ENCODE measurements at places on chromosomes 2 and 18. TPM values are rescaled to one million over a fixed set of nuclear protein-coding genes. Genes with fewer than 3 reads are reported as not detected.

GRCh38 chr2:219461047-219461514 lies 26.4 kb downstream of the SPEG start:
- H3K27me3 ChIP-seq: no peaks in the 10 kb centered on the region
- no peak overlapping the region for H3K4me3 ChIP-seq
- no peaks in the 10 kb centered on the region for H3K36me3 ChIP-seq
- no peak for DNase-seq
- peaks cover 26% of the 10 kb centered on the region for H3K4me1 ChIP-seq
- peak overlapping the region; percentile 72 for H3K27ac ChIP-seq

GRCh38 chr2:170842785-170843184 lies 26.1 kb downstream of the GAD1 start:
- no peak overlapping the region for H3K4me3 ChIP-seq
- H3K27me3 ChIP-seq: no peaks in the 10 kb centered on the region
- no peaks in the 10 kb centered on the region for H3K36me3 ChIP-seq
- peaks cover 10% of the 10 kb centered on the region for H3K4me1 ChIP-seq

DNA sequence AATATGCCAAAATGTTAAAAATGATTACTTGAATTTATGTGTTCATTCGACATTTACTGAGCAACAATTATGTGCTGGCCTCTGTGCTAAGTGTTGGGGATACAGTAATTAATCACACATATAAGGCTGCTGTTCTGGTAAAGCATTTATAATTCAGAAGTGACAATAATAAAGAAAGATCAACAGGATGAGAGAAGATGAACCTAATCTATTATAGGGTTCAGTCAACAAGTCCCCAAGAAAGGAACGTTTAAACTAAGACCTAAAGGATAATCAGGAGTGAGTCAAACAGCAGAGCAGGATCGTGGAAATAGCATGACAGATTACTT lies 60.1 kb upstream of the COX7A2L start:
- no peak overlapping the region for H3K27ac ChIP-seq
- H3K4me3 ChIP-seq: no peak overlapping the region

- DNase-seq: no peak
- H3K4me1 ChIP-seq: no peaks in the 10 kb centered on the region
- H3K36me3 ChIP-seq: no peaks in the 10 kb centered on the region
- H3K27ac ChIP-seq: no peak overlapping the region
- H3K27me3 ChIP-seq: no peaks in the 10 kb centered on the region
- no peak overlapping the region for H3K4me3 ChIP-seq
Observed at GRCh38 chr2:67919490-67919889, 143.3 kb downstream of the C1D start.

DNA sequence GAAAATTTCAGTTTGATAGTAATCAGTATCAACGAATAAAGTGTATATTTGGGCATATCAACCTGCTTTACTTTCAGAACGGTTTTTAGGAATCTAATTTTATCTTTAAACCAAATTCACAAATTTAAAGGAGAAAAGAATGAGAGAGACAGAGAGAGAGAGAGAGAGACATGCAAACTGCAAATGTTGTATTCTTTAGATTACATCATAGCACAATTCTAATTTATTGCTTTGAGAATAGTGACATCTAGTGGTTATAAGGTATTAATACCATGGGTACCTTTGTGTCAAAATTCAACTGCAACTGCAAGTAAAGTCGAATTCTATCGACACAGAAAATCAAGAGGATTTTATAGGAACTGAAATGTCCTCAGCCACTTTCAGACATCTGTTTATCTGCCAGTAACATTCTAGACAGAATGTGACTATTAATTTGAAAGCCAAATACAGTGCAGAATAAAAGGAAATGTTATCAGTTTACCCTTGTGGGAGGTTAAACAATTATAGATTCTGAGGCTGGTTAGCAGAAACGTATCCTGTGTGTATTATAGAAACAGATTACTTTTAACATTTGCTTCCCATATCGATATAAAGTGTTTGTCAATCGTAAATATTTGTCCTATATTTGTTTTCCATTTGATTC lies 529.8 kb upstream of the VRK2 start:
- H3K36me3 ChIP-seq: no peaks in the 10 kb centered on the region
- H3K4me1 ChIP-seq: no peaks in the 10 kb centered on the region
- no peak overlapping the region for H3K4me3 ChIP-seq
- DNase-seq: no peak

DNA sequence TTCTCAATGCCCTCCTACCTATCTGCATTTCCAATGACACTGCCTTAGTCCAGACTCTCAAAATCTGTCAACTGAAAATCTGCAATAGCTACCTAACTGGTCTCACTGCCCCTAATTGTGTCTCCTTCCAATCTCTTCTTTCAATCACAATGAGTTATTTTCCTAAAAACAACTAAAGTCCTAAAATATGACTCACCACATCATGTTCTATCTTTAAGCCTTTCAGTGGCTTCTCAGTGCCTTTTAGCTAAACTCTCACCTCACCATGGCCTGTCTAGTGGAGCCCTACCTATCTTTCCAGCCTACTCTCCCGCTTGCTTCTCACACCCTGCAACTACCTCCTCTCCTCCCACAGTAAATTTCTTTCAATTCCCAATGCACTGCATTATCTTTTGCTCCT lies 220.9 kb upstream of the PKDCC start:
- no peak overlapping the region for H3K4me3 ChIP-seq
- no peak for DNase-seq
- no peak overlapping the region for H3K27ac ChIP-seq
- no peaks in the 10 kb centered on the region for H3K36me3 ChIP-seq

DNA sequence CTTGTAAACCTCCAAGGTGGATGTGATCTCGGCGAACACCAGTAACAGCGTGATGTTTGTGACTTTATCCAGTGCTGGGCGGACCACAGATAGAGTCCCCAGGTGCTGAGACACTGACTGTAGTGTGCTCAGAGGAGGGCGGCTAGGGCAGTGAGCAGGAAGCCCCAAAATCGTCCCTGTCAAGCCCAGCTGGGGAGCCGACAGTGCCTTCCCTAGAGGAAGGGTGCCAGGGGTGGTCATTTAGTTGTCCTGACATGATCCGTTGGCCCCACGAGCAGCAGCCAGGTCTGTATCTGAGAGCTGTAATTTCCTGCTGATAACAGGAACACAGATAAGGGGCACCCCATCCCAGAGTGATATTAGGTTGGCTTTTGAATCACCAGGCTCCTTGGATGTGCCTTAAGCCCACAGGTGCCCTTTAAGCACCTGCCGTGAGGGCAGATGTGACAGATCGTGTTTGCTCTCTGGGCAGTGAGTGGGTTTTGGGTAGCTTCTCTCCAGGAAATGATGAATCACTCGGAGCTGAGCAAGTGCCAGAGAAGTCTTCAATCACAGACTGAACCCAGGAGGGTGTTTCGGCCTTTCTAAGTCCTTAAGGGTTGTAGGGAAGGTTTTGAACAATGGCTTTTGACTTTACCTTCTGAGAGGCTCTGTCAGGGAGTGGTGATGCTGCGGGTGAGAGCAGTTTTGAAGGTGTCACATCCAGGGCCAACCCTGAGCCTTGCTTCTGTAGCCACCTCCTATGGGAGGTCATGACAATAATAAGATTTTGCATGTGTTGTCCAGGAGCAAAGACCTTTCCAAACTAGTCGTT lies 7.7 kb downstream of the LPIN1 start:
- H3K27me3 ChIP-seq: no peaks in the 10 kb centered on the region
- no peak overlapping the region for H3K4me3 ChIP-seq
- peak overlapping the region; percentile 65 for H3K27ac ChIP-seq
- H3K36me3 ChIP-seq: no peaks in the 10 kb centered on the region
- H3K4me1 ChIP-seq: peaks cover 37% of the 10 kb centered on the region

DNA sequence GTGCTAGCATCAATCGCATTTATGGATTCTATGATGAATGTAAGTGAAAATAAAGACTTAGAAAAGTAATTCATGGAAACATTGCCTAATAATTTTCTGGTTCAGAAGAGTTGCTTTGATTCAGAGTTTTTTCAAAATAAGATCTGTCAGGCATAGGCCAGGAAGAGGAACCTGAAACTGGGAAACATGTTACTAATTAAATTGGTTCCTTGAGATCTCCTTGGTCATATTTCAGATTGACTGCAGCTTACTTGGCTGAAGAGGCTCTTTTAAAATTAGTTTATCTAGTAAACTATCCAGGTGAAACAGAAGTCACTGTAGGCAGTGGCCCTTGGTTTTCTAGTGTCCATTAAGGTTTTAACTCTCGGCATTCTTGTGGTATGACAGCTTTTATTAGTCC lies 27.4 kb downstream of the PPP1CB start:
- no peaks in the 10 kb centered on the region for H3K36me3 ChIP-seq
- H3K27me3 ChIP-seq: no peaks in the 10 kb centered on the region
- no peaks in the 10 kb centered on the region for H3K4me1 ChIP-seq
- H3K4me3 ChIP-seq: no peak overlapping the region
- H3K27ac ChIP-seq: peak overlapping the region; percentile 22

GRCh38 chr18:42765302-42765701 lies 350.2 kb downstream of the RIT2 start:
- H3K27ac ChIP-seq: no peak overlapping the region
- DNase-seq: no peak
- H3K36me3 ChIP-seq: no peaks in the 10 kb centered on the region
- no peak overlapping the region for H3K4me3 ChIP-seq
- H3K27me3 ChIP-seq: no peaks in the 10 kb centered on the region
- H3K4me1 ChIP-seq: no peaks in the 10 kb centered on the region

GRCh38 chr18:68714366-68714711 lies 569 bp downstream of the TMX3 start:
- H3K4me1 ChIP-seq: peaks cover 8% of the 10 kb centered on the region
- H3K27ac ChIP-seq: peak overlapping the region; percentile 70
- H3K36me3 ChIP-seq: no peaks in the 10 kb centered on the region
- no peaks in the 10 kb centered on the region for H3K27me3 ChIP-seq
- DNase-seq: peak; percentile 37

DNA sequence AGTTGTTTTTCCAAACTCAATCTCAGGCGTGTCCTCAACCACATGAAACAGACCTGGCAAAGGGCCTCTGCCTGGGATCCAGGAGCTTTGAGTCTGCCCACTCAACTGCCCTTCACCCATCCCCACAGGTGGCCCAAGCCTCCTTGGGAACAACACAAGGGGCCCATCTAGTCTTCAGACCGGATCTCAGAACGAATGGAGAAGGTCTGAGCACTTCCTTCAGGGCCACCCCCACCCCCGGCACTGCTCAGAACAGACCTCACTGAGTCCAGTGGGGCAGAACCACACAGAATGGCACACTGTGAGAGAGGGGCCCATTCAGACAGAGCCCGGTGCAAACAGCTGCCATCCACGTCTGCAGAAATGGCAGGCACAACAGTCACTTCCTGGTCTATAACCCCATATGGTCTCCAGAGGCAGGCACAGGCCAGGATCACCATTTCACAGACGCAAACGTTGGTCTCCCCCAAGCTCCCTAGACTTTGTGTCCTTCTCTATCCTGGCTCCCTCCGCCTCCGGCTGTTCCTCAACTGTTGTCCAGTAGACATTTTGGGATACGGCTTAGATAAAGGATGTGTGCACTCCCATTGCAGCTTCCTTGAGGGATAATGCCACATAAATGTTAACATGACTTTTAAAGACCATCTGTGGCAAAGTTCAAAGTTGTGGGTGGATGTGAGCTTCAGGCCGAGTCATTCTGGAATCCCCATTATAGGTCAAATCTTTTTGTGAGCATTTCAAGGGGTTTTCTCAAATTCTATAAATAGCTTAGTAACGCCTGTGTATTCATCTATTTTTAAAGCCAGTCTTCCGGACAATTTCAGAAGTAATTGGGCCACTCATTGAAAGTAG lies 149.7 kb downstream of the SMAD7 start:
- no peaks in the 10 kb centered on the region for H3K27me3 ChIP-seq
- H3K4me3 ChIP-seq: no peak overlapping the region
- DNase-seq: peak; percentile 9

DNA sequence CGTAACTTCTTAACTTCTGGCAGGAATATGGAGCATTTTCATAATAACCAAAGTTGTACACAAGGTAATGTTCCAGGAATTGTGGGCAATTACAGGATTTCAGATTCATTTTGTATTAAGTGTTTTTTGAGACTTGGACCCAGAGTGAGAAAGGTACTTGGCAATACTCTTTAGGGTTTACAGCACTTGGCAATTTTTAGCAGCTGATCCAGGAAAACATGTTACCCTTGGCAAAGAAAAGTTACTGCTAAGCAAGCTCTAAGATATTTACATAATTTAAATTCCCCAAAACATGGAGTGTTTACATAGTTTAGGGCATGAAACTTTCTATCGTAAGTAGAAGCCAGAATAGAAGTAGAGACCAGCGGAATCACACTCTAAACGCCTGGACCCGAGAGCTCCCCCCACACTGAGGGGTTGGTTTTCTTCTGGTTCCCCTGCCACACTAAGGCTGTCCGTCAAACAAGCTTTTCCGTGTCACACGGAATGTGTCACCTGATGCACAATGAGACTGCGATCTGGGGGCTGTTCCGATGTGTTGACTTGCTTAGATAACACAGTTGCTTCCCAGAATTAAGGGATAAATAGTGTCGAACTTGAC lies 177.1 kb downstream of the PTGR3 start:
- no peaks in the 10 kb centered on the region for H3K4me1 ChIP-seq
- no peaks in the 10 kb centered on the region for H3K27me3 ChIP-seq
- H3K36me3 ChIP-seq: no peaks in the 10 kb centered on the region
- no peak overlapping the region for H3K27ac ChIP-seq
- no peak for DNase-seq
- no peak overlapping the region for H3K4me3 ChIP-seq

GRCh38 chr2:20397811-20398447 lies 47.3 kb upstream of the PUM2 start:
- no peak overlapping the region for H3K4me3 ChIP-seq
- no peaks in the 10 kb centered on the region for H3K36me3 ChIP-seq
- H3K4me1 ChIP-seq: no peaks in the 10 kb centered on the region
- H3K27me3 ChIP-seq: no peaks in the 10 kb centered on the region
- H3K27ac ChIP-seq: no peak overlapping the region
- DNase-seq: no peak

DNA sequence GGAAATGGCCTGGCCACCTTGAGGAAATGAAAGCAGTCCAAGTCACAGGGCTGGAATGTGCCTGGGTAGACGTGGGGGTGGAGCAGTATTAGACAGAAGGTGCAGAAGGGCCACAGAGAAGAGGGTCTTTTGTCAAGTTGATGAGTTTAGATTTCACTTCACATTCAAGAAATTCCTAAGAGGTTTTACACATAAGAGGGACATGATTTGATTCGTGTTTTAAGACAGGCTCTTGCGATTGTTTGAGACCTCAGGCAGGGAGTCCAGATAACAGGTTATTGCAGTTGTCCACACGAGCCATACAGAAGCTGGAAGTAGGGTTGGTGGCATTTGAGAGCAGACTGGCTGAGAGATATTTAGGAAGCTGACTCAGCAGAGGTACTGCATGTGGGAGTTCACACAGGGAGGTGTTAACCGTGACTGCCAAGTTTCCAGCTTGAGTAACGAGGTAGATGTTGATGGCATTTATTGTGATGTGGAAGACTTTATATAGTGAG lies 64.6 kb downstream of the NEB start:
- no peaks in the 10 kb centered on the region for H3K4me1 ChIP-seq
- H3K27me3 ChIP-seq: no peaks in the 10 kb centered on the region
- H3K36me3 ChIP-seq: no peaks in the 10 kb centered on the region
- no peak overlapping the region for H3K4me3 ChIP-seq

- no peaks in the 10 kb centered on the region for H3K27me3 ChIP-seq
- H3K27ac ChIP-seq: no peak overlapping the region
- no peak overlapping the region for H3K4me3 ChIP-seq
- no peaks in the 10 kb centered on the region for H3K4me1 ChIP-seq
- peak; percentile 51 for DNase-seq
Observed at GRCh38 chr18:33761363-33761762, 183.3 kb downstream of the ASXL3 start.

- no peaks in the 10 kb centered on the region for H3K36me3 ChIP-seq
- no peak for DNase-seq
- H3K4me1 ChIP-seq: no peaks in the 10 kb centered on the region
- no peak overlapping the region for H3K4me3 ChIP-seq
- H3K27me3 ChIP-seq: no peaks in the 10 kb centered on the region
Observed at GRCh38 chr2:18788592-18788991, 199.2 kb upstream of the NT5C1B start.

The ZNF397 gene
- total RNA-seq: 36.6 TPM

The OTOS gene
- 1.5 TPM for total RNA-seq

The PROKR1 gene
- 0.50 TPM for total RNA-seq

The IRS1 gene
- total RNA-seq: 3.1 TPM

The RRM2 gene
- total RNA-seq: 7.2 TPM

The GULP1 gene
- total RNA-seq: 78.5 TPM

The IL1F10 gene
- not detected for total RNA-seq

All from testis (tissue), 5 donors.